Stimulated activated CD4-positive, alpha-beta T cell treated with anti-CD3 and anti-CD28 coated beads, TNF-alpha, amount 100 ng/mL, for 4 hours (primary cell): ENCODE measurements at places on chromosomes 13 and 19.

- DNase-seq = no peak
Observed at GRCh38 chr19:55149078-55150003, at the start of gene TNNT1. TSS of gene TNNT1 (minus strand) at chr19:55149206. CDS start at chr19:55147157, 2,049 bp downstream.

DNA sequence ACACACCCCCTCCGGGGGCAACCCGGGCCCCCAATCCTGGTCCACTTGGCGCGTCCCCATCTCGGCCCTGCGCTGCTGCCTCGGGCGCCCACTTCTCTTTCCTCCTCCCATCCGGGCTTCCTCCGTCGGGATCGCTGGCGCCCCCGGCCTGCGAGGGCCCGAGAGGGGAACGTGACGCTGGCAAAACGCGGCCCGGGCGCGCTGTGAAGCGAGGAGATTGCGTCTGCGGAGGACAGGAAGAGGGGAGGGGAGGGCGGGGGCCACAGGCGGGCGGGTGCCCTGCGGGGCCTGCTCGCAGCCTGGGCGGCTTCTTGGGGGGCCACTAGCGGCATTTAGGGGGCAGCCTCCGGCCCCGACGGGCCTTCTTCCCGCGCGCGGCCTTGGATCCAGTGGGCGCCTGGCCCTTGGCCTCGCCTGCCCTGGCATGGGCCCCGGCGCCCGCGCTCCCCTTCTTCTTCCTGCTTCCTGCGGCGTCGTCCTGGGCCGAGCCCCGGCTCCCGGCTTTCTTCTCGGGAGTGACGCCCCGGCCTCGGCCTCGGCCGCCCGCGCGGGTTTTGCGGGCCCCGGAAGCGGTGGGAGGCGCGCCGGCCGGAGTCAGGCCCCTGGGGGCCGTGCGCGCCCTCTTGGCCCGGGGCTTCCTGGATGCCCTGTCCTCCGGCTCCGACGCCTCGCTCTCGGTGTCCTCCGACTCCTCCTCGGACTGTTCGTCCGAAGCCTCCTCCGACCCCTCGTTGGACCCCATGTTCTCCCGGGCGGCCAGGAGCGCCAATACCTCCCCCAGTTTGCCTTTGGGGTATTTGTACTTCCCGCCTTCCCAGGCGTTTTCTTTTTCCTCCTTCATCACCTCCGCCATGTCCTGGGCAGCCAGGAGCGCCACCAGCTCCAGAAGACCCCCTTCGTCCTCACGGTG lies 2.2 kb downstream of the PNMA8B start:
- DNase-seq = no peak

- DNase-seq = no peak
Observed at GRCh38 chr19:50764409-50764808, 5.9 kb upstream of the GPR32 start.

DNA sequence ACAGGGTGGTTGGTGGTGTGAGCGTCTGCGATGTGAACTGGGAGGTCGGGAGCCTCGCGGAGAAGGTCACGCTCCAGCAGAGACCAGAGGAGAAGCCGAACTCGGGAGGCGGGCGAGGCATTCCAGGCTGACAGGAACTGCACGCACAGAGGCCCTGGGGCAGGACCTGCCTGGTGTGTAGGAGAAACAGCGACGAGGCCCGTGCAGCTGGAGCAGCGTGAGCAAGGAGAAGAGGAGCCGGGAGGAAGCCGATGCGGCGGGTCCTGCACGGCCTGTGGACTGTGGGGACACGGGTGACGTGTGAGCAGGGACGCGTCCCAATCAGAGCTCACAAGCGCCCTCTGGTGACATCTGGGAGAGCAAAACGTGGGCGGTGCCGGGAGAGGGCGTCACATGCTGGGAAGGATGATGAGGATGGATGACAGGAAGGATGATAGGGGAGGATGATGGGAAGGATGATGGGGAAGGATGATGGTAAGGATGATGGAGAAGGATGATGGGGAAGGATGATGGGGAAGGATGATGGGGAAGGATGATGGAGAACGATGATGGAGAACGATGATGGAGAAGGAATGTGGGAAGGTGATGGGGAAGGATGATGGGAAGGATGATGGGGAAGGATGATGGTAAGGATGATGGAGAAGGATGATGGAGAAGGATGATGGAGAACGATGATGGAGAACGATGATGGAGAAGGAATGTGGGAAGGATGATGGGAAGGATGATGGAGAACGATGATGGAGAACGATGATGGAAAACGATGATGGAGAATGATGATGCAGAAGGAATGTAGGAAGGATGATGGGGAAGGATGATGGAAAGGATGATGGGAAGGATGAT lies 16.1 kb upstream of the MADCAM1 start:
- DNase-seq = no peak

GRCh38 chr13:48909056-48909389 lies 66.7 kb upstream of the FNDC3A start:
- DNase-seq = no peak

DNA sequence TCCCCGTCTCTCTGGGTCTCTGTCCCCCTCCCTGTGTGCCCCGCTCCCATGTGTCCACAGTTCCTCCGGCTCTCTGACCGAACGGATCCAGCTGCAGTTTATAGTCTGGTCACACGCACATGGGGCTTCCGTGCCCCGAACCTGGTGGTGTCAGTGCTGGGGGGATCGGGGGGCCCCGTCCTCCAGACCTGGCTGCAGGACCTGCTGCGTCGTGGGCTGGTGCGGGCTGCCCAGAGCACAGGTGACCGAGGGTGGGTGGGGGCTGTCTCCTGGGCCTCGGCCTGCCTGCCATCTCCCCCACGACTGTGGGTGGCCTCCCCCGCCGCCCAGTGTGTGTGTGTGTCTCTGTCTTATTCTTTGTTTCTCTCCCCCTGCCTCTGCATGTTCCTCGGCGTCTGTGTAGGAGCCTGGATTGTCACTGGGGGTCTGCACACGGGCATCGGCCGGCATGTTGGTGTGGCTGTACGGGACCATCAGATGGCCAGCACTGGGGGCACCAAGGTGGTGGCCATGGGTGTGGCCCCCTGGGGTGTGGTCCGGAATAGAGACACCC lies 10.3 kb downstream of the TRPM4 start:
- DNase-seq = no peak

- DNase-seq = no peak
Observed at GRCh38 chr13:72150502-72150901, 283.5 kb upstream of the DACH1 start.

DNA sequence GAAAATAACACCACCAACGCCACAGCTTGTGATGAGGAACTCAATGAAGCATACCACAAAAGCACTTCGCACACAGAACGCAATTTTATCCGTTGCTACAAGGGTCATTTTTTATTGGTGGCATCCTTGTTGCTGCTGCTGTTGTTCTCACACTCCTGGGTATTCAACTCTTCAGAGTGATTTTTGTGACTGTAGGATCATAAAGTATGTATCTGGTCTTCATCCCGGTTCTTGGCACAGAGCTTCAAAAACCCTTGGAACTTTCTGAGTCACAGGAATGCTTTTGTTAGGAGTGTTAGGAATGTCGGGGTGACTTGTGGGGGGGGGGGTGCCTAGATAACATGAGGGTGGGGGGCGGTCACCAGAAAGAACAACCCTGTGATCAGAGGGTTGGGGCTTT lies 108.4 kb downstream of the ZNF557 start:
- no peak for DNase-seq

DNA sequence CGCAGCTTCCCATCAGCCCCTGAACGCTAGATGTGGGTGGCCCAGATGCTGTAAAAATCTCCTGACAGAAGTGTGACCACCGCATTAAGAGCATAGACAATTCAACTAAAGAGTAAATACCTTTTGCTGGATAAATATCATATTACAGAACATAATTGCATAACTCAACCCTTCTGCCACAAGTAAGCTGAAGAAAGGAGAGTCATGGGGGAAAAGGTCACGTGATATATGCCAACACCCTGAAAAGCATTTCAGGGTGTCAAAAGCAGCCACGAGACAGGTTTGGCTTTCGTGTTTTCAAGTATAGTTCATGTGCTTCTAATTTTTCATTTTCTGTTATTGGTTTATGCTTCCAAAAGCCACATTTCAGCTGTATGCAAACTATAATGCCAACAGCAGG lies 71.3 kb downstream of the LHFPL6 start:
- no peak for DNase-seq

DNA sequence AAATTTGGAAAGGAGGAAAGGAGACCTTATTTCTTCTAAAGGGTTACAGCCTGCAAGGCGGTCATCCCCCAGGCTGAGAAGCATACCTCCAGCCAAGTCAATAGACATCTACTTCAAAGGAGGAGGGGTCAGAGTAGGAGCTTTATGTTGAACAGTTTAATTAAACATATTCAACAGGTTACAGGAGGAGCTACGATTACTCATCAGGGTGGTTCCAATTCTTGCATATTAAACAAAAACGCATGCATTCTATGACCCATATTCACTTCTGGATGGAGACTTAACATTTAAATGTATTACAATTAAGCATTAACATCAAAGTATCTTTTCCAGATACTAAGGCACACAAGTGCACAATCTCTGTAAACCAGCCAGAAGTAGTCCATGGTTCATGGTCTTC lies 1955.0 kb downstream of the PCDH9 start:
- no peak for DNase-seq

DNA sequence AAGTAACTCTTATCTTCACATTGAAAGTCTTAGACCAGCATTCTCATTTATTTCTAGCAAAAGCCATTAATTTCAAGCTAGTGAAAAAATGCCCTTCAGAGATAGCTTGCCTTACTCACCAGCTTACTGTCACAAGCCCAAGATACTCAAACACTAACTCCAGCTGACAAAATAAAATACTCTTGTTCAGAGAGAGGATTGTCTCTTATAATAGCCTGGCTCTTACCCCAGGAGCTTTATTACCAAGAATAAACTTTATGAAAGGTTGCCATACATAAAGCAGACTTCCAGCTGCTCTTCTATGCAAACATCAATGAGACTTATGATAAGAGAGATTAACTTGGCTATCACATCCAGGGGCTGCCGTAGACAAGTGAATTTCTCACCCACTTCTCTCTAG lies 53.6 kb downstream of the XPO4 start:
- DNase-seq = no peak

DNA sequence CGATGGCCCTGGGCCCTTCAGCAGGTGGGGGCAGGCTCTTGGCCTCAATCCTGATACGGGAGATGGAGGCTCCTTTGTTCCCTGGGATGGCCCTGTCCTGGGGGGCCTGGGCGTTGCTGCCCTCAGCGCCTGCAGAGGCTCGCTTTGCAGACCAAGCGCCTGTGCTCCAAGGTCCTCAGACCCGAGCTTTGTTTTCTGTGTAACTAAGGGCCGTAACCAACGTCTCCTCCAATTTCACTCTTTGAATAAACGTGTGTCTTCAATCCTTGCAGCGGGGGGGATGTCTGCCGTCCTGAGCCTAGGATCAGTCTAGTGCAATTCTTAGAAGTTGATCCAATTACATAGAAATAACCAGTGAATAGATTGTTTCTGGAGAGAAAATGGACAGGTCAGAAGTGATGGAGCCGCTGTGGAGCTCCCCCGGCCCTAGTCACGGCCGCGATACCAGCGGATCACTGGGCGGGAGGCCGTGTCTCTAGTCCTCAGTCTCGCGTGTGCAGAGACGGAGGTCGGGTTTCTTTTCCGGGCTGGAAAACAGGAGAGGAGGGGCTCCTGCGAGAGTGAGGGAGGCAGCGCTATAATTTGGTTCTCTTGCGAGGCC lies 5.3 kb downstream of the PTBP1 start:
- no peak for DNase-seq

GRCh38 chr13:36057547-36057946 lies 73.6 kb downstream of the DCLK1 start:
- no peak for DNase-seq

- DNase-seq = no peak
Observed at GRCh38 chr19:28239270-28239669, 973.7 kb downstream of the UQCRFS1 start.
